Activated CD4-positive, alpha-beta T cell treated with anti-CD3 and anti-CD28 coated beads for 1 hour (primary cell): ENCODE measurements at places on chromosomes 2 and 18.

DNA sequence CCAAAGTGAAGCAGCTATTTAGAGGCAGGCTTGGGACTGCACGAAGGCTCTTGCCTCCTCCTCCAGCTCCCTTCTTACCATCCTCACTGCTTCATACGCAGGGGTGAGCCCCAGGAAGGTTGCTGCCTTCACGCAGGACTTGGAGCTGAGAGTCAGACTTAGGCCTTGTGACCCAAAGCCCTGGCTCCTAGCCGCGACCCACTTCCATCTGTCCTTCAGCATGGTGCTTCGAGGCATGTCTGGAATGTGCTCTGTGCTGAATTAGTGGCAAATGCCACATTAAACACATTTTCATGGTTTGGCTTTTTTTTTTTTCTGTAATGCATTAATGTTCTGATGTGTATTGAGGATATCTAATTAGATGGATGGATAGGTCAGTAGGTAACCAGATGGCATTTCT is 37.5 kb downstream of the ITGB1BP1 start:
- no peak for DNase-seq

DNA sequence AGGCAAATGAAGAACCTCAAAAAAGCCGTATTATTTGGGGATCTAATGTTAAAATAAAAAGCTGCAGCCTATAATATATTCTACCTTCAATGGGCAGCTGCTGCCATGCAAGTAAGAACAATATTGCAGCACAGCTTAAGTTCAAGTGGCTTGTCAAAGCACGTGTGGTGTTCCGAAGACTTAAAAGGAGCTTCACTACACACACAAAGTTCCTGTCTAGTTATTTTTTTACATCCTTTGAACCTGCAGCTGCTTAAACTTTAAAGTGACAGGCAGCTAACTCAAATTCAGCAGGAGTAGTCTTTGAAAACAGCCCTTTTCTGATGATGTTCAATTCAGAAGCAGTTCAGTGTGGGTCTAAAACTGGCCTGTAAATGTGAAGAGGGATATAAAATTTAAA is 85.8 kb upstream of the XIRP2 start:
- no peak for DNase-seq

DNA sequence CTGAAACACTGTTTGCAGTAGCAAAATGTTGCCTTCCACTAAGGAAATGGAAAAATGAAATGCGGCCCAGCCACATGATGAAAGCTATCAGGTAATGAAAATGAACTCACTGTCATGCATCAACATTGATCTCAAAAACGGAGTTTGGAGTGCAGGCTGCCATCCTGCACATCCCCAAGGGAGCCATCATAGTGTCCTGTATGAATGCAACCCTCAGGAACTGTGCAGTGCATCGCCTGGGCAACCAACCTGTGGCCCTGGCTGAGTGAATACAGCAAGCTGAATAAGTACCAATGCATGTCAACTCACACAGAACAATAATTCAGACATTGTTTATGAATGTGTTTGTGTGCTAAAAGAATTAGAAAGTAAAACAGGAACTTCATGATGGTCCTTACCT is 23.1 kb upstream of the TXNDC2 start:
- DNase-seq, result no peak

DNA sequence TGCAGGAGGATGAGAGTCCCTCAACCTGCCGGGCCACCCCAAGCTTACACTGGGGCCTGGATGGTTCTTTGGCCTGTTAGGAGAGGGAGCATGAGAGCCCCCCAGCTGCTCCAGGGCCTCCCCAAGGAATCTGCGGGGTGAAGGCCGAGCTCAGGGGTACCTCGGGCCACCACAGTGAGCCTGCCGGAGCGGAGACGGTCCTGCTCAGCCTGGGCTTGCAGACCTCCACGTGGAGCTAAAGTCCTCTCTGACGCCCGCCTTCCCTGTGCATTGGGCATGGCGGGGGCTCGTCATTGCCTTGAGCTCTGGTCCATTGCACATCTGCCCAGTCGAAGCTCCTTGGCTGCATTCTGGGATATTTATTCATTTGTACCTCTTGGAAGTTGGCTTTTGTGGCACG is 62.7 kb downstream of the ASB1 start:
- DNase-seq, result no peak

DNA sequence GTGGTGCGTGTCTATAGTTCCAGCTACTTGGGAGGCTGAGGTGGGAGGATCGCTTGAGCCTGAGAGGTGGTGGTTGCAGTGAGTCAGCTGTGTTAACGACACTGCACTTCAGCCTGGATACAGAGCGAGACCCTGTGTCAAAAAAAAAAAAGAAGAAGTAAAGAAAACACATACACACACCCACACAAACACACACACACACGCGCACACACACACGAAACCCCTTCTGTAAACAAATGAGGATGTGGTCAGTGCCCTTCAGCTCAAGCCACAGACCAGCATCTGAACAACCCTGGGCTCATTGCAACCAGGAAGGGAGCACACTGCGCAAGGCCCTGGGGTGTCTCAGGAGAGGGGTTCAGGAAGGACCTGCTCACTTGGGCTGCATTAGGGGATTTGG is 47.9 kb upstream of the KCNF1 start:
- DNase-seq, result no peak

DNA sequence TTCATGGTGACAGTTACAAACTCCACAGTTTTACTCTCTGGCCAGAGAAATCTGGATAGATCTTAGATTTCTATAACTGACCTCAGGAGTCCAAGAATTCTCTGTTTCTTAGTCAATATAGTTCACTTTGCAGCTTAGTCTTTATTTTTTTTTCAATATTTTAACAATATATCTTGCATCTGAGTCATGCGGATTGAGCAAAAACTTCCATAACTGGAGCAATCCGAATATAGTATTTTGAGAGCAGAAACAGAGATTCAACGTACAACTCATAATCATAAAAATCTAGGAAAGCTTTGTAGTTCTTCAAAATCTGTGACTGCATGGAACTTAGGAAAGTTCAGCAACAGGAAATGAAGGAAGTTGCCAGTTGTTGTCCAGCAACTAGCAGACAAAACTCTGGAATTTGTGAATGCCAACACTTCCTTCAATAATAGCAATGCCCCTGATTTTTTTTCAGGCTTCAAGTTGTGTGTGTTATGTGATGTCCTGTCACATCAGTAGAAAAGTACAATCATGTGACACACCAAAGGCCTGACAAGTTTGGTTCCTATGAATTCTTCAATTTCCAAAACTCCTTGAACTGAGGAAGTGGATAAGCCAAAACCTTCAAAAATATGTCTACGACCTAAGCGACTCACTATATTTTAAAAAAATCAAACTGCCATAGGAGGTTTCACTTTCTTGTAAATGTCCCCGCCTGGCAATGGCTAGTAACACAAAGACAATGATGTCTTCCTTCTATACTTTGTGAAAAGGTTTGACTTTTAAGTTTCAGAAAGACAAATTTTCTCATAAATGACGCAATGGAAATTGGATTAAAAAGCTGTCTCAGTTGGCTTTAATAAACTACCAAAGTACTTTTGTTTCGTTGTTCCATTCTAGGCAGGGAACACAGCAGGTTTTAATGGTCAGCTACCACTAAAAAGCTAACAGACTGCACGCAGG is 510.6 kb downstream of the ERBB4 start:
- DNase-seq, result no peak

DNA sequence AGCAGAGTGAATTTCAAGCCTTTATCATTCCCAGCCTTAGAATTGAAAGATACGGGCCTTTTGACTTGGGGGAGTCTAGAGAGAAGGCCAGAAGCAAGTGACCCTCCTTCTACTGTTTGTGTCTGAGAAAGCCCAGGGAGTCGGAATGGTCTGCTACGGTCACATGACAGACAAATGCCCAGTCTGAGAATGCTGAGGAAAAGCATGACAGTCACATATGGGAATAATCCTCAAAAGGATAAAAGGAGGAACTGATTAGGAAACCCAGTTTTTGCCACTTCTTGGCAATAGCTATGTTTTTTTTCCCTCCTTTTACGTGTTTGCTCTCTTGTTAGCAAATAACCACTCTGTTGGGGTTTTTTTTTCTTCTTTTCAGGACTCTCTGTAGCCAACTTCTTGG is 38.1 kb upstream of the HNRNPA3 start:
- DNase-seq, result no peak
